ENCODE measurements at places on chromosomes 6 and 20.

GRCh38 chr6:39029156-39030011 is 19.2 kb upstream of the GLP1R start:
- no peak for DNase-seq

DNA sequence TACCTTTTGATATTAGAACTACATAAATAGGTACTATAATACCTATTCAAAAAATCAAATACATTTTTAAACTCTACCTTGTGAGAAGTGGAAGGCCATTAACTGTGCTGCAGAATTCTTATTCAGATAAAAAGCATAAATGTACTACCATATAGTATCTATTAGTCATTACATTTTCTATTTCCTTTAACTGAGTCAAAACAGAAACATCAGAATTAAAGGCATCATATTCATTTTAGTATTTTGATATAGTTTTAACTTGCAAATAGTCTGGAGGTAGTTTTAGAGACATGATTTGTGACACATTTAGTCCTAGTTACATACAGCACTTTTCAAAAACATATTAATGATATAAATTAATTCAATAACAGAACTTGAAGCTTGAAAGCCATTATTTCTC is 39.9 kb upstream of the TAB2 start:
- DNase-seq = no peak

- no peak for DNase-seq
These were observed 2.3 kb downstream of the KCNK15 start for GRCh38 chr20:44748005-44748370.

DNA sequence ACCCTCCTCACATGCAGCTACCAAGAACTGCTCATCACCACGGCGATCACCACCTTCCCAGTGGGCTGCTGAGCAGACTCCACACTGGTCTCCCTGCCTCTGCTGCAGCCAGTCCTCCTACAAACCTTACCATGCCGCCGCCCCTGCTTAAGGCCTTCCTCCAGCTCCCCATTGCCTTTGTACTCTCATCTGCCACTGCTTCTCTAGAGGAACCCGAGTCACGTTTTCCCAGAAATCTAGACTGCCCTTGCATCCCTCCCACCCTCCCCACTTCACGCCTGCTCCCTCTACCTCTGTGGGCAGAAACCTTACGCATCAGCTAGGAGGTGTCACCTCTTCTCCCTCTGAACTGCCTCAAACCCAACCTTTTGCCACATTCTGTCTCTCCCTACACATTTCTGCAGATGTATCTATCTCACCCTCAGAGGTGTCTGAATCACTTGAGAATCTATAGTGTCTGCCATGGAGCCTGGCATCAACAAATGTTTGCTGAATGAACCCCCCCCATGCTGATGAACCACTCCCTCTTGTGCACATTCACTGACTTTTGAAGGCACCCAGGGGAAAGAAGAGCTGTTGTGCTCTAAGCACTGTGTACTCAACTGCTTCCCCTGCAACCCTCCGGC is 4.3 kb downstream of the E2F1 start:
- DNase-seq = no peak

- DNase-seq = peak; percentile 15
These were observed 1.5 kb downstream of the DEK start for GRCh38 chr6:18262702-18263417.

DNA sequence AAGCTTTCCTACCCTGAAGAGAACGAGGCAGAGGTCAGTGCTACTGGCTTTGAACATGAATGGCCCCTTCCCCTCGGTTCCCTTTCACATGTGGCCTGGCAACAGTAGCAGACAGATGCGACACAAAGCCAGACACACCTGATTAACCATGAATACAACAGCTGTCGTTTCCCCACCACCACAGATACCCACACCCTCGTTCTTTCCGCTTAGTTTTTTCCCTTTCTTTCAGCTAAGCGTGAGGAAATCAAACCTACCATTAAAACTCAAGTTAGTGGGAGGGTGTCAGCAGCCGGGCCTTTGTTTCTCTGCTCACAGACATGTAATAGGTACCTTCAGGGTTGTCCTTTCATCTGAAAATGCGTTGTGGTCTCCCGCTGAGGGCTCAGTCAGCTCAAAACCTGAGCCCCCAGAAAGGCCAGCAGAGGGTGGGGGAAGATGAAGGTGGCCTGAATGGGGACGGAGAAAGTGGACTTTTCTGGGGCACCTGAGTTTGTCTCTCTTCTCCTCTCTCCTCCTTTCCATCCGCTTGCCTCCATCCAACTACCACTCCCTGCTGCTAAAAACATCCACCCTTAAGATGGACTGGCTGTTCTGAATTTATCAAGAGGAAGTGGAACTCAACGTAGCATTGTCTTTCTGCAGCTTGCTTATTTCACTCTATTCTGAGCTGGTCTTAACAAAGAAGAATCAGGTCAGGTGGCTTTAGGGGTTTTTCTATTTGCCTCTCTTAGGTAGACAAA is 516.6 kb upstream of the JARID2 start:
- DNase-seq = no peak

- DNase-seq = no peak
These were observed 511 bp upstream of the CLIC1 start for GRCh38 chr6:31736768-31737314.

- DNase-seq = no peak
These were observed 21.7 kb downstream of the UCKL1 start for GRCh38 chr20:63934271-63935068.

- no peak for DNase-seq
These were observed 80.2 kb downstream of the CDH4 start for GRCh38 chr20:61332016-61332975.

DNA sequence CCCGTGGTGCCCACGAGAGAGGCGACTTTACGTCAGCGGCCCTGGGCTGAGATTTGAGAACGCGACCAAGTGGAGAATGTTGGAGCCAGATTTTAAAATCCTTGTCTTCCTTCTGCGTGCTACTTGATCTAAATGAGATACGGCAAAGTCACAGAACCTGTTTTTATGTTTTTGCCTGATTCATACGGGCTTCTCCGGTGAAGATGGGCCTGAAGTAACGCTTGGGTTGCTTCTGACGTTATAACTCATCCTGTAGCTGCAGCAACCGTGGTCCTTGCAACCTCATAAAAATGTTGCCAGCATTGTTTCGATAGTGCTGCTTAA is 462 bp upstream of the SLC35B3 start:
- peak; percentile 47 for DNase-seq

- no peak for DNase-seq
These were observed 208.0 kb upstream of the SASH1 start for GRCh38 chr6:148134592-148134991.

DNA sequence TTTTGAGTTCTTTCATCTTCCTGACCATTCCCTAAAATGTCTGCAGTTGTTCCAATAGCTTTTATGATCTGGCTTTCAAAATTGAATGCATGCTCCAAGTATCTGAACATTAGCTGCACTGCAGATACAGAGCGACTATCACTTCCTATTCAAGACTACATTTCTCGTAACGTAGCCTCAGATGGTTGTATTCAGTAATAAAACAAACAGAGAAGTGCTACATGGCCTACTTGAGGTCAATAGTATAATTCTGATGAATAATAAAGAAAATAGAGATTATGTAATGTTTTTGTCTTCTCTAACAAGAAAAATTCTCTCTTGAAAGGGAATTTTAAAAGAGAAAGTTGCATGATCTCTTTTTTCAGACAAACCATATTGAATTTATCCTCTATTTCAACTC is 333.9 kb upstream of the IRAK1BP1 start:
- no peak for DNase-seq

DNA sequence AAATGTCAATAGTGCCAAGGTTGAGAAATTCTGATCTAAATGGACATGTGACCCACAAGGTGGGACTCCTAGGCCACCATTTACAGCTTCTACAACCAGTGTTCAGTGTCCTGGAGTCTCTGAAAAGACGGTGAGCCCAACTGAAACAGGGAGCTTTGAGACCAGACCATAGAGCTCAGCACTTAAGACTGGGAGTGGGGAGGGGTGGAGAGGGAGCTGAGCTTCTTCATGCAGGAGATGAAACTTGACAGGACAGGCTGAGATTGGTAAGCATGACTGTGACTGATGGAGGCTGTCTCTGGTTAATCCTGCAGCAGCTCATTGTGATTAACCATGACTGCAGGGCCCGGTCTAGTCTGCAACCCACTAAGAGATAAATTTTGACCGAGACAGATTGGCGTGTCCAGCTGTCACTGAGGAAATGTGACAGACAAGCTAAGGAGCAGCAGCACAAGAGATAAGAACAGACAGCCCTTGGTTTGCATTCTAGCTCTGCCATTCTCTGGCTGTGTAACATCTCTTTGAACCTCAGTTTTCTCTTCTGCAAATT is 1.4 kb upstream of the AAR2 start:
- no peak for DNase-seq

- peak; percentile 50 for DNase-seq
These were observed 30.1 kb downstream of the RIMS4 start for GRCh38 chr20:44780226-44780625.

DNA sequence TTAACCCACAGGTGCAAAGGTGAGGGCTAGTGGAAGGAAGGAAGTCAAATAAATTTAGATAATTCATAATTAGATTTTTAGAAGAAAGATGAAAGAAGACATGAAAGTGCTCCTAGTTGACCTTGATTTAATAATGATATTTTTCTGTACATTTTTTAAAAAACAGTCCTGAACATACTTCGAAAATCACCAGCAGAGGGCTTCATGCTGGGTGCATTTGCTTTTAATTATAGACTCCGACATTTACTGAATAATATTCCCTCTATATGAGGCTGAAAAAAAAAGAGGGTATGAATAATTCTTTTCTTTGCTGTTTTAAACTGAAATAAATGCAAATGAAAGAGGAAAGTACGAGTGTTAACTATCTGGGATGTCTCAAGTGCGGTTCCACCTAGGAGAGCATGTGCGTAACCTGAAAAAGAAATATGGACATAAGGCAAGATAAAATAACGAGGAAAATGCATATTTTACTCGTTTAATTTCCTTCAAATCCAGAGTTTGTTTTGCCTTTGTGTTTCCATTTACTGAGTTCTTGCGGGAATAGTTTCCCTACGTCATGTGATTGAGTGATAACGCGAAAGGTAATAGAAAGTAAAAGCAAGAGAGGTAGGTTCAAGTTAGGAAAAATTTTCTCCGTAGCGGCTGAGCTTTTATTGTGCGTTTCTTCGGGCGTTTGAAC is 3.1 kb upstream of the TFAP2B start:
- DNase-seq = no peak

- DNase-seq = no peak
These were observed 1.9 kb downstream of the ELOVL2 start for GRCh38 chr6:11042025-11042749.

DNA sequence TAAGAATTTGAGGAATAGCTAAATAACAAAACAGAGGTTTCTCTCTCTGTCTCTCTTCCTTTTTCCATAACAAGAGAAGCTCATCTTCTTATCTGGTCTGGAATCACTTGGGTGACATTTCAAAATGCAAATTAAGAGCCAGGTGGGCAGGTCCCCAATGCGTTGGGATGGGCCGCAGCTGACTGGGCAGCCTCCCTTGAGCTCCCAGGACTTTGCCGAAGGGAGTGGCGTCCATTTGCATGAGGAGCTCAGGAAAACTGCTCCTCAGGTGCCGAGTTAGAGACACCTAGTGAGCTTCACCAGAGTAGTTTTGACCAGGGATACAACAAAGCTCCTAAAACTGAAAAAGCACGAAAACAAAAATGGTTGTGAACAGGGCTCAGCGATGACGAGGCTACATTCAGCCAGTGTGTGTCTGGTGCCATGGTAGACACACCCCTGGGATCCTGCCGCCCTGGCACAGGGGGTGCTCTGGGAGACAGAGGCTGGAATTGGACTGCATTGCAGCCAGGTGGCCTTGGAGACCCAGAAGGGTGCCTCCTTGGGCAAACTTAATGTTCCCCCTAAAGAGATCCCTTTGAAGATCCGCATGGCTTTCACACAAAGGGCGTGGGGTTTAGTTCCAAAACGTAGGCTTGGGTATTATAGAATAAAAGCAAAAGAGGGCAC is 13.5 kb upstream of the SERPINB6 start:
- DNase-seq = no peak

DNA sequence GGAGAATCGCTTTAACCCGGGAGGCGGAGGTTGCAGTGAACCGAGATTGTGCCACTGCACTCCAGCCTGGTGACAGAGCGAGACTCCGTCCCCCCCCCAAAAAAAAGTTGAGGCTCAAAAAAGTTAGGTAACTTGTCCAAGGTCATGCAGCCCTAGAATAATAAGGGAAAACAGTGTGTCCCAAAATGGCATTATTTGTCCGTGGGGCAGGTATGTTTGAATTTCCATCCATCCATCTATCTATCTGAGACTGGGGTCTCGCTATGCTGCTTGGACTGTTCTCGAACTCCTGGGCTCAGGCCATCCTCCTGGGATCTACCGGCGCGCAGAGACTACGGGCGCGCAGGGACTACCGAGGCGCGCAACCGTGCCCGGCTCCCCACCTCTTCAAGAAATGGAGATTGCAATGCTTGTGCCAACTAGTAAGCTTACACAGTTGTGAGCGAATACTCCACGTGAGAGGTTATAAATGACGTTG is 374 bp upstream of the ABCC10 start:
- DNase-seq = no peak

- peak; percentile 53 for DNase-seq
These were observed 9.2 kb upstream of the SIRPD start for GRCh38 chr20:1566701-1567100.

GRCh38 chr6:37717836-37718251 is 20.2 kb upstream of the MDGA1 start:
- peak; percentile 40 for DNase-seq

DNA sequence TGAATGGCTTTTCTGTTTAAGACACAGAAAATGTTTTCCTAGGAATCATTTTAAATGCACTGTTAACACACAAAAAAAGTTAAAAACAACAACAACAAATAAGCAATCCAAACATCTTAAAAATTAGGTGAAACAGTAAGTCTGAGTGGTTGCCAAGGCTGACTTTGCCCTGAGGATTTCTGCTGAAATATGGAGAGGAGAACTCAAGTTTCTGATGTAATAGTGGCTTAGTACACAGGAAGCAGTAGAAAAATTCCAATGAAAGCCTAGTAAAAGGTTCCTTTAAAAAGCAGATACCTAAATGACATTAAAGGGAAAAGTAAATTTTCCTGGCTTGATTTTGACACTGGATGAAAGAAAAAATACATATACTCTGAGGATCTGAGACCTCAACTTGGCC is 184.2 kb downstream of the EPM2A start:
- no peak for DNase-seq

DNA sequence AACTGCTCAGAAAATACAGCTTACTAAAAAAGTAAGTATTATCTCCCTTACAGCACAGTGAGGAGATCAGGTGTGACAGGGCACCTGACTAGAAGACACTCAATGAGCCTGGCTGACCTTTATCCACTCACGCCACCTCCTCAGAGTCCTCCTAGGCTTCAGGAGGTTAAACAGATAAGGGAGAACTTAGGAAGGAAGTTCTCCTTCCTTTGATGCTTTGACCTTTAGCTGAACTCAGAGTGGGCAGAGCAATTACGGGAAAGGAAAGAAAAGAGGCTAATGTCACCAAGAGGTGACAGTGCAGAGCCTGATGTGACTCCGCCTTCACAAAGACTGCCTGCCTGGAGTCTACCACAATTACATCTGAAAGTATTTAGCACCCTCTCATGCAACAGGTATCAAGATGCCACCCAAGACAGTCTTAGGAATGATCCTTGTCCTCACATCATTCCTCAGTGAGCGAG is 36.7 kb downstream of the MAN1A1 start:
- DNase-seq = no peak

- no peak for DNase-seq
These were observed 202.1 kb downstream of the ARHGAP18 start for GRCh38 chr6:129507846-129508245.

Measured in renal cortical epithelial cell (primary cell).